ENCODE measurements at places on chromosomes 3 and 15.

DNA sequence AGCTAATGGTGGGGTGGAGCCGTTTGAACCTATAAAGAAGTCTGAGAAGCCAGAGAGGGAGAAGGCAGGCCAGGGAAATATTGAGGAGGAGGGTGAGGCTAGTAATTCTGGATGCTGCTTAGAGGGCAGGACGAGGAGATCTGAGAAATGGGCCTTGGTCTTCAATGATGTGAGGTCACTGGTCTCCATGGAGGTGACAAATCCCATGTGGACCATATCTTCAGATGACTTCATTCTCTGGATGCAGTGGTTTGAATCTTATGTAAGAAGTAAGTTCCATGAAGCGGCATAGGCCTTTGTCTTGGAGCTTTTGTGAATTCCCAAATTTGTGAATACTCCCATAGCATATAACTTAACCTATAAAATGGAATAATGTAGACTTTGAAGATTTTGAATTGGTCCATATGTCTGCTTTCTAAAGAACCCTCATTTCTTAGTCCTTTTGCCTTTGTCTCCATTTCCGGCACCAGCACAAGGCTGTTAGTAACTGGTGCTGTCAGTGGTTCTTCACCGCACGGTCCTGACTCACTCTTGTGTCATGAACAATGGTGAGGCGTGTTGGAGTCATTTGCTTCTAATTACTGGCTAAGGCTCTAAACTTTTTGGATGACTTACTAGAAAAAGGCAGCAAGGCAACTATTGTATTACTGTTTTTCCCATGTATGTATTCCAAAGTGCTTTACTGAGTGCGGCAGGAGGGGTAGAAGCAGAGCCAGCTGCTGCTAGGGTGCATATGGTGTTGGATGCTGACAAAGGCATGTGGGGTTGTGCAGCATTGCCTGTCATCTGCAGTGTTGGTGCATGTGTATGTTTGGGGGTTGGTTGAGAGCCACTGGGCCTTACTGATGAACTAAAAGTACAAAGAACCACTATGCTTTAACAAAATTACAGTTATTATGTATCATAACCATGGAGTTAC, 279.3 kb upstream of the C2CD4B start:
- DNase-seq: no peak

DNA sequence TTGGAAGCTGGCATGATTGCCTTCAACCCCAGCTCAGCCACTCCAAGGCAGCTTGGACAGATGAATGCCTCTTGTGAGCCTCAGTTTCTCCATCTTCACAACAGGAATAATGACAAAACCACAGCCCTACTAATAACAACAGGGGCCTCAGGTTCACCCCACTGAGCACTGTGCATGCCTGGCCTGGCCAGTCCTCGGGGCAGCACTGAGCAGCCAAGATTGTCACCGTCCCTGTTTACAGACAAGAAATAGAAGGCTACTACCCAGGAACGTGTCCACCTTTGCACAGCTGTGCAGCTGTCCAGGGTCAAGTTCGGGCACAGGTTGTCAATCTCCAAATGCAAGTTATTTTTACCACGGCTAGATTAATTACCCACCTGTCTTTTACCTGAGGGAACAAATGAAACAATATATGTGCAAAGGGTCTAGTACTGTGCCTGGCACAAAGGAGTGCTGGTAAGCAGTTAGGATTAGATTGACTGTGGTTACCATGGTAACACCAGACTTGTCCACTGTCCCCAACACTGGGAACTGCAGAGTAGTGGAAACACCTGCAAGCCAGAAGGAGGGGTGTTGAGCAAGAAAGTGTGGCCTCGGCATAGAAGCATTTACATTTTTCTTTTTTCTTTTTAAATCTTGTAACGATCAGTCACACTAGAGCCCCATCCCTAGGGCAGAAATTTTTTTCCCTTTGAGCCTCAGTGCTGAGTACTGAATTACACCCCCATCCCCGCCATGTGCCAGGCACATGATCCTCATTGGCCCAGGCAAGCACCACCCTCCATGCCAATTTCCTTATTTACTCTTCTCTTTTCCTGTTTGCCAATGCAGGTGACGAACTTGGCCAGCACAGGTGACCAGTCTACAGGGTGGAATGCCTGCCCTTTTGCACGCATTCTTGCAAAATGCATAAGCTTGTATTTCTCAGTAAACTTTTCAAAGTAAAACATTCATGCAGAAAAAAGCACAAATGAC, 66.3 kb upstream of the SLC6A6 start:
- no peak for DNase-seq

DNA sequence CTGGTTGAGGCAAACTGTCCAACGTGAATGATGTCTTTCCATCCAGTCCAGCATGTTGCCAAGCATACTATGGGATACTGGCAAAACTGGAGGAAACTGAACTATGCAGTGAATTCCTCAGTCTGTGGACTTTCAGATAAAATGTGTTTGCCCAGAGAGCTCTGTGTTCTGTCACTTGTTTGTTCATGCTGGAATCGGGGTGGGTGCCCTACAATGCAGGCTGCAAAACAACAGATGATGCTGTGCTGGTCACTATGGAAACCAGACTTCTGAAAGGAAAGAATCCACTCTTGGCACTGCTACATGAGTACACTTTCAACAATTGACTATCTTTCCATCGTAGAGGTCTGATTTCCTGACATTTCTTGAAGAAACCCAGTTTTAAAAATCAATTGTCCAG, 272.5 kb upstream of the ARHGEF26 start:
- no peak for DNase-seq

GRCh38 chr15:84973492-84974460, 7.9 kb upstream of the PDE8A start:
- DNase-seq: no peak

GRCh38 chr3:171133796-171134569, 107.5 kb upstream of the SLC2A2 start:
- DNase-seq: no peak

- no peak for DNase-seq
These were observed 67.2 kb downstream of the PEX5L start for GRCh38 chr3:179969525-179969924.

DNA sequence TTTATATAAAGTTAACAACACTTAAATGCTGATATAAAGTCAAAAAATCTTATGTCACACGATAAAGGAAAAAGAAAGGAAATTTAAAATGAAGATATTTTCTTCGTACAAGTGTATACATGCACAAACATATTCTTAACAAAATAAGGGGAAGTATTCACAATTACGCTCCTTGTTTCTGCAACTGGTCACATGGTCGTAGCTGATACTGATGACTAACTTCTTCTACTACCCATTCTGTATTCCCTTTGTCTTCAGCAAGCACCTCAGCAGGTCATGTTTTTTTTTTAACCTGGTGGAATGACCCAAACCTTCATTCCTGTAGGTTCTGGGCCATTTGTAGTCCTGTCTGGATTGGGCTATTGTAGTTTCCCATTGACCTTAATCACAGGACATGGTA, 30.0 kb upstream of the CMTM8 start:
- DNase-seq: no peak

GRCh38 chr15:31471731-31472430, 145.2 kb downstream of the KLF13 start:
- no peak for DNase-seq

DNA sequence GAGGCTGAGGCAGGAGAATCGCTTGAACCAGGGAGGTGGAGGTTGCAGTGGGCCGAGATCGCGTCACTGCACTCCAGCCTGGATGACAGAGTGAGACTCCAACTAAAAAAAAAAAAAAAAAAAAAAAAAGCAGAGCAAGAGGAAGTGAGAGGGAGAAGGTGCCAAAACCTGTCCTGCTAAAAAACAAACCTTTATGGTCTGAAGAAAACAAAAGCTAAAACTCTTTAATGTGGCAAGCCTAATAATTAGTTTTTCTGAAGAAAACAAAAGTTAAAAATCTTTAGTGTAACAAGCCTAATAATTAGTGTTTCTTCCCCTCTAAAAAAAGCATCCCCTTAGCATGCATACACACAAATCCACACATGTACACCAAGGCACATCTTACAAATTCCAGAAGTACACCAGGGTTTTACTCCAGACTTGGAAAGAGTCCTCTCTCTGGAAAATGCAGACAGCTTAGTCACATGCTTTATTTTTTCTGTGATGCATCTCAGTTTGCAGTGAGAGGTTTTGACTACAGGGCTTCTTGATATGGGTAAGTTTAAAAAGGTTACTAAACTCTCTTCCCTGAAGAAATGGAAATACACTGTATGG, 65.9 kb downstream of the HACD2 start:
- DNase-seq: no peak

DNA sequence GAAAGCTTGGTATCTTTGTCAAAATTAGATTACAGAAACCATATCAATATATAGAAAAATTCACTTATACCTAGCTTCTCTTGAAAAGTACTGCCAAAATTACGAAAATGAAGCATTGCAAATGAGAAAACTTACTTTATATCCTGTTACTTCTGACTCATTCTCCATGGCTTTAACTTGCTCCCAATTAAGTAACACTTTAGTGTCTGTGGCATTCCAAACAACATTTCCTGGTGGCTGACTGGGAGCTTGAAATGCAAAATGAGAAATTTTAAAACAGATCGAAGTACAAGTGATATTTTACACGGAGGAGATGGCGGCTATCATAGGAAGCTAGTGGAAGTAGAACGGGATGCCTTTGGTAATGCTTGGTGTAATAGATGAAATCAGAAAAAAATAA, 347.3 kb downstream of the CNTN3 start:
- no peak for DNase-seq

GRCh38 chr3:184767377-184767776, 44.6 kb upstream of the VPS8 start:
- DNase-seq: no peak

DNA sequence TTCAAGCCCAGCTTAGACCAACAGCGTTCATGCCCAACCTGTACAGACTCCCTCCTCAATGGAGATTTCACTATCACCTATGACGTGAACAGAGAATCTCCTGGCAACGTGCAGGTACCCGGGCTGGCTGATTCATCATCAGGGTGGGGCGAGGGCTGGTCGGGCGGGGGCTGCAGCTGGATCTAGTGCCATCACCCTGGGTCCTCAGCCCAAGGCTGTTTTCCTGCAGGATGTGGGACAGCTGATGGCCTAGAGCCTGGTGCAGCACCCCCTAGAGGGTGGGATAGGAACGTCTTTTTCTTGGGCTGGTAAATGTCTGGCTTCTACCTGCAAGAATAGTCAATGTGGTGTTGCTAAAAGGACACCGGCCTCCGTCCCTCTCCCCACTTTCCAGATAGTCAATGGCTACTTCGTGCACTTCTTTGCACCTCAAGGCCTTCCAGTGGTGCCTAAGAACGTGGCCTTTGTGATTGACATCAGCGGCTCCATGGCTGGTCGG, 4.4 kb downstream of the ITIH3 start:
- DNase-seq: no peak

Measured in activated naive CD4-positive, alpha-beta T cell treated with anti-CD3 and anti-CD28 coated beads, Interleukin-2, amount 50 U/mL, for 16 hours (primary cell).